ENCODE measurements at places on chromosomes 4 and X.

- no peak for DNase-seq
These were observed 167.1 kb upstream of the C1QTNF7 start for GRCh38 chr4:15260758-15261157.

GRCh38 chr4:74021601-74022000, 16.9 kb downstream of the CXCL3 start:
- DNase-seq, result no peak

DNA sequence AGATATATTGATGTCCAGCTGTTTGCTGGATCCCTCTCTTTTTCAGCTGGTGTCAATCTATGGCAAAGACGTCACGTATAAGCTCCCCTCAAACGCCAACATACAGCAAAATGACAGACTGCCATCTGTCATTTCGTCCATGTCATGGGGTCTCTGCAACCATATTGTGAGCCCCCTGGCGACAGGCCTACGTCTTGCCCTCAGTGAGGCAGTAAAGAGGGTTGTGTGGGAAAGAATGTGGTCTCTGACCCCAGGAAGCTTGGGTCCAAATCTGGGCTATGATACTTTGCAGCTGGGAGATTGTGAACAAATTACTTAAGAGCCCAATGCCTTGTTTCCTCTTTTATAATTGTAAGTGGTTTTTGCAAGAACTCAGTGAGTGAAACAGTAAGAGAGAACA, 7.4 kb downstream of the SUPT20HL2 start:
- no peak for DNase-seq

GRCh38 chrX:41288641-41289040, 45.3 kb upstream of the DDX3X start:
- no peak for DNase-seq

- DNase-seq, result no peak
These were observed 8.4 kb downstream of the ADH4 start for GRCh38 chr4:99135541-99136162.

GRCh38 chrX:45240301-45240700, 39.6 kb upstream of the DIPK2B start:
- no peak for DNase-seq

- DNase-seq, result no peak
These were observed 54.9 kb downstream of the F8 start for GRCh38 chrX:154967603-154968002.

- no peak for DNase-seq
These were observed 48.4 kb upstream of the SLC7A3 start for GRCh38 chrX:70979136-70979762.

DNA sequence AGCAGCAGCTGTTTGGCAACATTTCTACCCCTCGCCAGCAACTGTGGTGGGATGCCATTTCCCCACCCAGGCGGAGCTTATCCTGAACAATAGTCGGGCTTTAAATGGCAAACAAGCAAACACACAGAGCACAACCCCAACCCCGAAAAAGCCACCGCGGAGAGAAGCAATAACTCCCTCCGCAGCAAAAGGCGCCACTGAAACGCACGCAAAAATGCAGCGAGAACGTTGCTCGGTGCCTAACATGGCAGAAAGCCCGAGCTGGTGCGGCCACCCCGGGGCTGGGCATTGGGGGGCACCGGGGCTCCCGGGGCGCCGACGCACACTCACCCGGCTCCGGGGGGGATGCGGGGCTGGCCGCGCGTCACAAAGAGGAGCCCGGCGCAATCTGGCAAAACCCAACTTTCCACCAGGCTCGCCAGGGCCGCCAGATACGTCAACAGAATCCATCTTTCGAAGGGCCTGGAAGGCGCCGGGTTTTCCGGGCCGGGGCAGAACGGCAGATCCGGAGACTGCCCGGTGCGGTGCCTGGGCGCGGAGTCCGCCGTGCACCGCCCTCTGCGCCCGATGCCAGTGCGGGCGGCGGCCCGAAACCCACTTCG, 818 bp downstream of the RAI2 start:
- no peak for DNase-seq

- DNase-seq, result no peak
These were observed 47.4 kb upstream of the PDGFC start for GRCh38 chr4:157018920-157019490.

GRCh38 chr4:11720292-11720691, 291.6 kb upstream of the HS3ST1 start:
- DNase-seq, result no peak

DNA sequence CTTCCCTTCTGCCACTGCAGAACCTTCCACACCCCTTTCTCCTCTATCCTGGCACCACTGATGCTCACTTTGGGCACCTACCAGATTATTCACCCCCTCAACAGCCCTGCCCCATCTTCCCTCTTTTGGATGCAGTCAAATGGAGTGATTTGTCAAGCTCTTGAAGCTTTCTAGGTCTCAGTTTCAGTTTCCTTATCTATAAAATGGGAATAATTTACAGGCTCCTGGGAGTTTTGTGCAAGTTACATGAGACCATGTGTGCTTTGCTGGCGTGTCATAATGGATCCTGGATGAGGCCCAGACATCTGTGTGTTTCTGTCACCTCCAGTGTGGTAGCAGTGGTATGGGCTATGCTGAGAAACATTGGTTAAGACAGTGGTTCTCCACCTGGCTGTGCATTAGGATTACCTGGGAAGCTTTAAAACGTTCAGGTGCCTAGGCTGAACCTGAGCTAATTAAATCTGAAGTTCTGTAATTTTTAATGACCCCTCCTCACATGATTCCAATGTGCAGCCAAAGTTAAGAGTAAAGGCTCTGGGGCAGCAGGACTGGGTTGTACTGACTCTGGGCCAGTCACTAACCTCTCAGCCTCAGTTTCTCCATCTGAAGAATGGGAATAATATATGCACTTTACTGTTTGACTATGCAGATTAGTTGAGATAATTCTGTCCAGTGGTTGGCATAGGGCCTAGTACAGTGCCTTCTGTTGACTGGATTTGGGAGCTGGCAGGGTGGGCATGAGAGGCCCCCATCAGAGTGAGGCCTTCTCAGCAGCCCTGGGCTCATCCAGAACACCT, 6.8 kb upstream of the MGST2 start:
- DNase-seq, result no peak

- no peak for DNase-seq
These were observed at the start of gene RAB33B for GRCh38 chr4:139454111-139455045. Gene RAB33B (plus strand): TSS chr4:139454121. CDS start chr4:139454196, 75 bp downstream.

GRCh38 chr4:96566755-96567154, 726.9 kb downstream of the PDHA2 start:
- DNase-seq, result no peak

GRCh38 chr4:141131723-141132071, 1.6 kb downstream of the RNF150 start:
- DNase-seq, result no peak

- no peak for DNase-seq
These were observed 137.4 kb downstream of the DCLK2 start for GRCh38 chr4:150215601-150216000.

GRCh38 chrX:16931855-16932575, 14.4 kb upstream of the REPS2 start:
- no peak for DNase-seq

- DNase-seq, result no peak
These were observed 48.8 kb upstream of the AMOT start for GRCh38 chrX:112889400-112889799.

- no peak for DNase-seq
These were observed 37.2 kb upstream of the CYP2U1 start for GRCh38 chr4:107894138-107894603.

GRCh38 chr4:134343656-134344055, 142.1 kb upstream of the PABPC4L start:
- DNase-seq, result no peak

- no peak for DNase-seq
These were observed 98.9 kb downstream of the IQCM start for GRCh38 chr4:149716728-149717127.

GRCh38 chr4:153141238-153141637, 63.0 kb upstream of the TRIM2 start:
- DNase-seq, result no peak

DNA sequence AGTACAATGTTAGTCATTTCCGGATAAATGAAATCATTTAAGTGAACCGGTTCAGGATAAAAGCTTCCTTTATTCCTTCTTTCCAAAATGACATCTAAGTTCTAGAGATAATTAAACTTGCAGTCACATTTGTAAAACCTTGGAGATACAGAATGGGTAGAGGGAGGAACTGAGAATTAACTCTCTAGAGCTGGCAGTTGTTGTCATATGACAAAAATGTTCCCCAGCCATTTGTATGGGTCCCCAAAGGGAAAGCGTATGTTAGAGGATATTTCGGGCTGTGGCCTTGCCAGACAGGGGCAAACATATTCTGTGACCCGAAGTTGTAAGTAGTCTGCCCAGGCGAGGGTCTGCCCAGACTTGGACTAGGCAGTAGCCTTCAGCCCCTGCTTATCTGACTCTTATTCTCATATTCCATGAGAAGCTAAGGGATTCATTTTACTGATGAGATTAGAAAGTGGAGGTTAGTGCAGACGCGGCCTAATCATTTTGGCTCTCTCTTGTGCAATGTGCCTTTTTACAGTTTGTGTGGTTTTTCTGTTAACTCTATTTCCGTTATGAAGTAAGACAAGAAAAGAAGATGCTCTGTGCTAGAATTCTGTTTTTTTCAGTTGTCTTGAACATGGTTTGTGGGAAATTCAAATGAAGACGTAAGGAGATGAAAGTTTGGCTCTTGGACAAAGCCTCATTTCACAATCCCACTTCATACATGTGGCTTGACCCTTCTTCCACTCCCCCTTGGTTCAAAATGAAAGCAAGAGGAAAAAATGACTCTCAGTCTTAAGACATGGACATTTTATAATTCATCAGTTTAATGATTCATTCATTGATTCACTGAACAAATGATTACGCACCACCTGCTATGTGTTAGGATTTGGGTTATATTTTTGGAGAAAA, 2394.2 kb upstream of the AGA start:
- no peak for DNase-seq

GRCh38 chr4:169024762-169025161, 14.7 kb upstream of the CBR4 start:
- no peak for DNase-seq

- no peak for DNase-seq
These were observed 37.3 kb upstream of the LPAR4 start for GRCh38 chrX:78710171-78710570.

- no peak for DNase-seq
These were observed 45.8 kb upstream of the BBS12 start for GRCh38 chr4:122686691-122687090.

DNA sequence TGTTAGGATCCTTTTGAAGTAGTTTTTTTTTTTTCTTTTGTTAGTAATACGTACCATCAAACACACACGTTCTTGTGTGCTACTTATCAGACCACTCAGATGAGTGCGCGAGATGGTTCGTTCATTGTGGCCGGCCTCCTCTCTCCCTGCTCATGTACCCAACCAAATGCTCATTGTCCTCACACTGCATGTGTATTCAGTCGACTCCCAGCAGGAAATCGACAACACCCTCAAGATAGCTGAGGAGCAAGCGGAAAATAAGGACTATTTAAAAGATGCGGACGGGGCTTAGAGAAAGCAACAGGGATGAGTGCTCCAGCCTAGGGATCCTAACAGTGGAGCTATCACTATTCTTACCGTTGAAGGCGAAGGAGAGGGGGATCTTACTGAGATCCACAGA, 72.9 kb upstream of the GUCY1A1 start:
- no peak for DNase-seq

DNA sequence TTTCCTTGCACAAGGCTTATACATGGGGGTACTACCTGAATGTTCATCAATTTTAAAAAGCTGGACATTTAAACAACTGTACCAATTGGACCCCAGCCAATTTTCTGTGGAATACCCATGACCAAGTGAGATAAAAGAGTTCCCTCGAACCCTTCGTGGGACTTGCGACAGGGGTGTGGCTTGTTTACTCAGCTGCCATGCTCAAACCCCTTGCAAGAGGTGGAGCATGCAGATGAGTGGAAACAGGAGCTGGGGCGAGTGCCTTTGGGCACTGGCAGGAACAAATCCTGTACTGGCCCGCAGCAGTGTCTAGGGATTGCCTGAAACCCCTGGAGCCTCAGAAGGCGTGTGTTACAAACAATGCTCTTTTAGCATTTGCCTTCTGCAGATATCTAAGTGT, 144.2 kb downstream of the PDHA2 start:
- DNase-seq, result no peak

GRCh38 chr4:55008166-55009056, 117.0 kb downstream of the KDR start:
- no peak for DNase-seq

GRCh38 chr4:143699331-143700045, 987 bp downstream of the FREM3 start:
- no peak for DNase-seq

DNA sequence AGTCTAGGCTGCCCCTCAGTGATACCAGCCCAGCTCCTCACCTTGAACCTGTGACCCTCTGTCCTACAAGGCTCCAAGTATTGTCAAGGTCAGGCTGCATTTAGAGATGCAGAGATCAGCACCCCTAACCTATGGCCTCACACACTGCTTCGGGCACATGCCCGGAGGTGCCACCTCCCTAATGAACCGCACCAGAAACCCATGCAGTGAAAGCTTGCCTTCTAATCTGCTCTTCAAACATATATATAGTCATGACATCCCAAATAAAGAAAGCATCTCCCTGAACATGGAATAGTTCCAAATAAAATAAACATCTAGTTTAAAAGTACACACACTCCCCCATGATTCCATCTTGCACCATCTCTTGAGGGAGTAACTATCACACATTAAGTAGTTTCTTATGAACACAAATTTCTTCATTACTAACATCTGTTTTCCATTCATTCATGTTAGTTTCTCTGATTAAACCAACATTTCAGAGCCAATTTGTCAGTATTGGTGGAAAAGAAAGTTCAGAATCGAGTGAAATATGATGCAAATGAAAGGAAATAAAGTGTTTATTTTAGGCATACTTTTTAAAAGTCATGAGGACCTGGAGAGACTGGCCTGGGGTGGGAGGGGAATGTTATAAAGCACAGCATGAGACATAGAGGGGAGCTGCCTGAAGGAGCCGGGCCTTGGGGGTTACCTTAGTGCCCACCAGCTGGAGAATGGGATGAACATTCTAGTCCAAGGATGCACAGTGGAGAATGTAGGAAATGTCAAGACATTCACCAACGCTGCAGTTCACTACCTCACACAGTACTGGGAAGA, 19.2 kb downstream of the CC2D2A start:
- no peak for DNase-seq

DNA sequence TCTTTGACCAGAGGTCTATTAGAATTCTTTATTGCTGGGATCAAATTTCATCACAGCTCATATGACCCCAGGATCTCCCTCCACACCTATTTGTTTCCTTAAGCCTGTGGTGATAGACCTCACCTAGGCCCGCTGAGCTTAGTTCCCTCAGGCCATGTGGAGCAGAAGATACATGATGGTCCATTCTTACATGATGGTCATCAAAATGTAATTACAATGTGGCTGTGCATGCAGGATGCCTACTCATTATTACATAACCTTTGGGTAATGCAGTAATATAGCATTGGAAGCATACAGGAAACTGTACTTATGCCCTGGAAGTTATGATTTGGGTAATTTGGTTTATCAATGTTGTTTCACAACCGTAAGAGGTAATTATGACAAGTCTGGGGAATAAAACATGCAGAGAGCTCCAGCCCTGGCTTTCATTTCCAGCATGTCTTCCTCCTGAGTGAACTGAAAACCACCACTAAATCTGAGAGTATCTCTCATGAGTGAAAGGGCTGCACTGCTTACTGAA, 67.0 kb upstream of the AGA start:
- no peak for DNase-seq
